ENCODE measurements at places on chromosomes 16 and 17.

- no peak for DNase-seq
These were observed 516.2 kb downstream of the HAPSTR1 start for GRCh38 chr16:9607515-9608230.

DNA sequence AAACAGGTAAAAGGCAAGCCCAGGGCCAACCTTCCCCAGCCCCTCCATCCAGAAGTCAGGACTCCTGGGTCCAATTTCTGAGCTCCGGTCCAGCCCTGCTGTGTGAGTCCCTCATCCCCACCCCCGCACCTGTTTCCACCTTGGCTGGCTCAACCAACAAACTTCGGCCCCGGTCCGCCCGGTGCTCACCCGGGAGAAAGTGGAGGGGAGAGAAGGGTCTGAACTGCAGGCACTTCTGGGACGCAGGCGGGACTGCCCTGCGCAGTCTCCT, 541 bp downstream of the RHBDF2 start:
- DNase-seq = no peak

DNA sequence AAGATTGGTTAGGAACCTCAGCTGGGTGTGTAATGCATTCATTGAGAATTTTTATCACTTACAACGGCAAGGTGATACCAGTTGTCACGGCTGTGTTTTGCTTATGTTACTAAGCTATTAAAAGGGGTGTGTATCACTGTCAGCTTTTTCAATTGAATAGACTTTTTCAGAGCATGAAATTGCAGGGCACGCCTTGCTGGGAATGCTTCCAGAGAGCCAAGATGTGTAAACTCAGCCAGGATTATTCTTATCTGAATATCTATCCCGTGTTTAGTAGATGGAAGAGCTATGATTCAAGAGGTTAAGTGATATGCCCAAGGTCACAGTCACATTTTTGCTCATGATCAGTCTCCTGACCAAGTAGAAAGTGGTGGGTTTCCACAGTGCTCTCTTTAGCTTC, 6.6 kb upstream of the TEKT3 start:
- no peak for DNase-seq

DNA sequence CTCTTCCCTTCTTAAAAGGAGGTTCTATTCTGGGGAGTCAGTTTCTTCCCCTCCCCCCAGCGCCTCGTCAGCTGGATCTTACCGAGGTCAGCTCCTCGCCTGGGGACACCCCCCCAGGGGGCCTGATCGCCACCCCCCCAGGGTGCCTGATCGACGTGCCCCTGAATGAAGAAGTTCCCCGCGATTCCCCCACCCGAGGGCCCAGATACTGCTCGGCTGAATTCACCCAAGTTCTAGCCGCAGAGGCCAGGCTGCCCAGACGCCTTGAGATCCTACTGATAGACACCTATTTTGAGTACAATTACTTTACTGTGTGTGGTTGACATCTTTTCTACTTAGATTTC, 1.4 kb downstream of the RAB11FIP3 start:
- DNase-seq = no peak

- no peak for DNase-seq
These were observed 13.4 kb upstream of the CRHR1 start for GRCh38 chr17:45770632-45771270.

DNA sequence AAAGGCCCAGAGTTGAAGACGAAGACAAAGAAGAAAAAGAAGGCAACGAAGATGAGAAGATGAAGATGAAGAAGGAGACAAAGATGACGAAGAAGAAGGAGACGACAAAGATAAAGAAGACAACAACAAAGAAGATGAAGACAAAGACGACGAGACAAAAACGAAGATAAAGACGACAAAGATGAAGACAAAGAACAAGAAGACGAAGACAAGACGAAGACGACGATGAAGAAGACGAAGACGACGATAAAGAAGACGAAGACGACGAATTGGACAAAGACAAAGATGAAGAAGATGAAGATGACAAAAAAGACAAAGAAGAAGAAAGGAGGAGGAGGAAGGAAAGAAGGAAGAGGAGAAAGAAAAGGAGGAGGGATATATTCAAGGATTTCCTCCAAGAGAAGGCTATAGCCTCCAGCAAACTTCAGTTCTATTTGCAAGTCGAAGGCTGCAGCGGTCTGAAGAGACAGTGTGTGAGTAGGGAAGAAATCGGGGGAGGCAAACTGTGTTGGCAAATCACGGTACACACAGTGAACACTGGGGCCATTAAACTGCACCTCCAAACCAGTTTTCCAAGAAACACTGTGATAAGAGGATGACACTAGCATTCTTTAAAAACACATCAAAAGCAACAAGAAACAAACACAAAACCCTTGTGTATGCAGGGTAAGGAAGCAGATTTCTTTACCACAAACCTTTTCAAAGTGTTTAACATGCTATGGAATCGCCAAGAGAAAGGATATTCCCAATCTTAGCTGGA, 40.5 kb downstream of the MARF1 start:
- no peak for DNase-seq

DNA sequence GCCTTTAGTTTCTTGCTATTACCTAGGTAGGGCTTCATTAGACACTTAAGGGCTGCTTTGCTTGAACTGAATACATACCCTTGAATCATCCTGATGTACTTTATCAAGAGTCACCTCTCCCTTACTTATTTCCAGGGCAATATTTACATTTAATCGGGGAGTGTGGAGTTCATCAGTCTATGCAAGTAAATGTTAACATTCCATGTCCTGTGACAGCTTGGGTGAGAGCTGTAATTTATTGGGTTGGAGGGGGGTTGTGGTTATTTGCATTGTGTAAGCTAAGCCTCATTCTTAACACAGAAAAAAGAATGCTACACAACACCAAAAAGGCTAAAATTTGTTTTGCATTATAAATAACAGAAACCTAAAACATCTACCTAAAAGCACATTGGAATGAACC, 16.7 kb downstream of the KCNJ16 start:
- no peak for DNase-seq

DNA sequence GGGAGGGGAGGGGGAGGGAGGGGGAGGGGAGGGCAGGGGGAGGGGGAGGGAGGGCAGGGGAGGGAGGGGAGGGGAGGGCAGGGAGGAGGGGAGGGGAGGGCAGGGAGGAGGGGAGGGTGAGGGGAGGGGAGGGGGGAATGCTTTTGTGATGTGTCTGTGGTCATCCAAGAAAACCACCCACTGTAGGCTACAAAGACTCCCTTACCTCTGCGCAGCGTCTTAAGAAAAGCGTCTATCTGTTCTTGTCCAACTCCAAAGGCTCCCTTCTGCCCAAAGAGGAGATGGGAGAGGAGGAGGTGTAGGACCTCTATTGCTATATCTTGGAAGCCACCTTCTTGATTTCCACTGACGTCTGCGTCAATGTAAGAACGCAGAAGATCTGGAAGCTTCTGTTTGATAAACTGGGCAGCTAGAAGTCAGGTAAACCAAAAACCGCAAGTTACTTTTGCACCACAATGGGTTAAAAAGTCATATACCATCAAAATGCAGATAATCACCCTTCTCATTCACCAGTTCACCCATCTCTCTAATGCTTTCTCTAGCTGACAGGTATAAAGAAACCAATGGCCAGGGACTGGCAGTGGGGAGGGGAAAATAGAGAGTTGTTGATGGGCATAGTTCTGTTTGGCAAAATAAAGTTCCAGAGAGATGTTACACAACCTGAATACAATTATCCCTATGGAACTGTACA, 43.1 kb downstream of the CNOT1 start:
- DNase-seq = no peak

DNA sequence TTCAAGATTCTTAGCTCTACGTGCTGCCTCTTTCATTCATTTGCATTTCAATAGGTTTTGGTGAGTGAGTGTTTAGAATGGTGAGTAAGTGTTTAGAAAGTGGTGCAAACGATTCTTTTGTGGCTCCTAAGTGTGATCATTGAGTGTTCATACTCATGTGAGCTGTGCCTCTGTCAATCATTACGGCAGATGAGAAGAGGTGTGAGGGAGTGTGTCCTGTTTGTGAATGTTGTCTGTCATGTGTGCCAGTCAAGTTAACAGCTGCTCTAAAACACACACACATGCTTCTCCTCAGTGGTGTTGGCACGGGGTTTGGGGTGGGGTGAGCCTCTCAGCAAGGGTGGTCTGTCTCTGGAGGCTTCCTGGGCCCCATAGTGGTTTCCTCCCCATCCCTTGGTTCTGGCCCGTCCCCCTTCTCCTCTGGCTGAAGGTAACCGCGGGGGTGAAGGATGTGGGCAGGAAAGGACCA, 11.4 kb downstream of the MYL4 start:
- DNase-seq = no peak

- no peak for DNase-seq
These were observed 60.9 kb downstream of the CACNG1 start for GRCh38 chr17:67105213-67105612.

- DNase-seq = no peak
These were observed 19.7 kb downstream of the TEKT3 start for GRCh38 chr17:15321556-15322251.

GRCh38 chr16:87762620-87763019, 3.2 kb downstream of the KLHDC4 start:
- no peak for DNase-seq

DNA sequence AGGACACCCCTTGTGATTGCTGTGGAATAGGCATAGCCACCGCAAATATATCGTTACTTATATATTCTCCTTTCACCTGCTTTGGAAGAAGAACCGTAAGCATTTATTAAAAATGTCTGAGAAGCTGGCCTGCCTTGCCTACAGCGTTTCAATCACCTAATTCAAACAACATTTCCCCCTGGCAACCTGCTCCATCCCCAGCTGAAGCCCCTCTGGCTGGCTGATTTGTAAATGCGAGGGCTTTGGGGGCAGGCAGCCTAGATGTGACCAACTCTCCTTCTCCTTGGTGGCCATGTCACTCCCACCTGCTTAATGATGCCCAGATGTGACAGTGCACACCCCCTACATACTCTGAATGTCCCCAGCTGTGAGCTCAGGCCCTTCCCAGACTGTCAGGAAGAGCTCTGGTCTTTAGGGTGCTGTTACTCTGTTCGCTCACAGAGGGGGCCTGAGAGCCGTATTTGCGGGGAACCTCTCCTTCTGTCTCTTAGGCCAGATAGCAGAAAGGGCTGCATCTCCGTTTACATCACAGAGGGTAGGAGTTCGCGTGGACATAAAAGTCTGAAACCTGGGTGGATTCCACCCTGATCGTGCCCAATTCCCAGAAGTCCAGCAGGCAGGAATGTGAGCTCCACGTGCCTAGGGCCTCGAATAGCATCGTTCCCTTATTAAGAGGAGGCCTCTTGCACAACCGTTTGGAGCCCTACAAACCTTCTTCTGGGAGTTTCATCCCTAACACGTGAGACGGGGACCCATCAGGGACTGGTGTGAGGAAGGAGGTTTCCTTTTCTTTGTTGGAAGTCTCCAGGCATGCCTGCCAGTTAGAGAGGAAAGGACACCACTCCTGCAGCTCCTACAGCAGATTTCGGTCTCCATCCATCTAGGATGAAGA, 2.4 kb upstream of the SDK2 start:
- no peak for DNase-seq

- DNase-seq = no peak
These were observed 62.8 kb upstream of the B4GALNT2 start for GRCh38 chr17:49069585-49070273.

DNA sequence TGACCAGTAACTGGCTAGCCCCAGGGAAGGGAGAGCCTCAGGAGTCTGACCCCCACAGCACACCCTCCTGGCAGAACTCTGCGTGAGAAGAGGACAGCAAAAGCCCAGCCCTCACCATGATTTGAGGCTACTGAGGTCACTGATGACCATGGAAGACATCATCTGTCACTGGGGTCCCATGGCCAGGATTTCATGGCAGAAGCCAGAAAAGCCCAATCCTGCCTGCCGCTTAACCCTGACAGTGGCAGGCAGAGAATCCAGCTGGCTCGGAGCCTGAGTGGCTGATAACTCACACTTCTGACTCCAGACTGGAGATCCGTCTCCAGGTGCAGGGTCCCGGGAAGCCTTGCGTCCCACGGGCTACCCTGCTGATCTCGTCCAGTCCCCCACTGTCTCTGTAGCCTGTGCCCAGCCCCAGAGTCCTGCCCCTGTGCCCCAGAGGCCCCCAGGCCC, 17.5 kb downstream of the GRIN2C start:
- no peak for DNase-seq

DNA sequence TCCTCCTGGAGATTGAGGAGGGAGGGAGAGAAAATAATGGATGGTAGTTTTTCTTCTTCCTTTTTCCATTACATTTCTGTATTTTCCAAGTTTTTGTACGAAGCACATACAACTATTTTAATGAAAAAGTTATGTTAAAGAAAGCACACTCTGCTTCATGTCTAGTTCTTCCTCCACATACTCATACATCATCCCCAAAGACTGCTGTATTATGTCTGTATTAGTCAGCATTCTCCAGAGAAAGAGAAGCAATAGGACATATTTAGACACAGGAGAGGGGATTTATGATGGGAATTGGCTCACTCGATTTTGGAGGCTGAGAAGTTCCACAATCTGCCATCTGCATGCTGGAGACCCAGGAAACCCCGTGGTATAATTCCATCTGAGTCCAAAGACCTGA, 10.1 kb upstream of the ACSM2A start:
- DNase-seq = no peak

- DNase-seq = no peak
These were observed 38.1 kb downstream of the MRTFB start for GRCh38 chr16:14109077-14109775.

DNA sequence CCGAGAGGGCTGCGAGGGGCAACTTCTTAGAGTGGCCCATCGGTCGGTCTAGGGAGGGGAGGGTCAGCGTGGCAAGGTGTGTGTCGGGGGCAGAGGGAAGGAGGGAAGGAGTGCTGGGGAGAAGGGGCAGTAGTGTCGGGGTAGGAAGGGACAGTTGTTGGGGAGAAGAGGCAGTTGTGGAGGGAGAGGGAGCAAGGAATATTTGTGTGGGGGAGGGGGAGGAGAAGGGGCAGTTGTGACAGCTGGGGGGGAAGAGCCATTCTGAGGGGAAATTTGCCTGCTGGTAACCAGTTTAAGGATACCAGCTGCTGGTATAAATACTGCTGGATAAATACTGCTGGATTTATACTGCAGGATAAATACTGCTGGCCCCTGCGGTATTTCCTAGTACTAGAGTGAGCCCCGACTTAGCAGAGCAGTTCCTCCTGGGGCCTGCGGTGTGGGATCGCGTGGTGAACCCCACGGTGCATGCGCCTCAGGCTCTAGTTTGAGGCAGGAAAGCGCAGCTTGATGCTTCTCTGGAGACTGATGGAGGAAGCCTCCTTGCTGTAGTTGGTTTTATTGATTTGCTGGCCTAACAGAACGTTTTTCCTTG, 309 bp downstream of the DNAH2 start:
- no peak for DNase-seq

GRCh38 chr16:81624760-81625543, 154.1 kb upstream of the PLCG2 start:
- DNase-seq = no peak

DNA sequence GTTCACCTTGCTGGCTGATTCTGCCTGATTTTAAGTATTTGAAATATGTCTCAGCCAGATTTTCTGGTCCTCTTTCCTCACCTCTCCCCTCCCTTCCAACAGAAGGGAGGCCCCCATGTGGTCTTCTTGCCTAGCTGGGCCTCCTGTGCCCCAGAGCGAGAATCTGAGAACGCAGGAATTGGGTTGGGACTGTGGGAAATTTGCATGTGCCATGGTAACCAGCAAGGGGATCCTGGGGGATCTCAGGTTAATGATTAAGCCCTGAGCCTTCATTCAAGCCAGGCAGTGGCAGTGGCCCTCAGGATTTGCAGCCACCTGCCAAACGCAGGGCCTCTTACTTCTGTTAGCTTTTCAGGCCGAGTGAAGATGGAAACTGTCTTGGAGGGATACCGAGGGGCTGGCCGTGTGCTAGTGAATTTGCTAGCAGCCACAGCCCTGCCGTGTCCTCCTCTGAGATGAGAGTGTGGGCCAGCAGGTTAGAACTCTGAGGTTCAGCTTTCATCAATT, 40.2 kb downstream of the KSR1 start:
- no peak for DNase-seq

GRCh38 chr17:78237401-78238012, 6.1 kb downstream of the TMEM235 start:
- DNase-seq = no peak

Data from activated CD4-positive, alpha-beta T cell treated with anti-CD3 and anti-CD28 coated beads for 1 hour (primary cell).